ENCODE measurements at places on chromosomes 6 and 20. TPM values are rescaled to one million over a fixed set of nuclear protein-coding genes. Genes with fewer than 3 reads are reported as not detected.

Gene DZANK1
- 2.6 TPM for total RNA-seq

Gene COL12A1
- total RNA-seq: 24.2 TPM

Gene MDC1
- total RNA-seq: 24.9 TPM

Gene FAM83D
- total RNA-seq: 81.4 TPM

Gene TRDN
- not detected for total RNA-seq

Gene HLA-DQA1
- total RNA-seq: not detected

All from PC-3 (cell line).